ENCODE measurements at places on chromosomes 7 and 10.

DNA sequence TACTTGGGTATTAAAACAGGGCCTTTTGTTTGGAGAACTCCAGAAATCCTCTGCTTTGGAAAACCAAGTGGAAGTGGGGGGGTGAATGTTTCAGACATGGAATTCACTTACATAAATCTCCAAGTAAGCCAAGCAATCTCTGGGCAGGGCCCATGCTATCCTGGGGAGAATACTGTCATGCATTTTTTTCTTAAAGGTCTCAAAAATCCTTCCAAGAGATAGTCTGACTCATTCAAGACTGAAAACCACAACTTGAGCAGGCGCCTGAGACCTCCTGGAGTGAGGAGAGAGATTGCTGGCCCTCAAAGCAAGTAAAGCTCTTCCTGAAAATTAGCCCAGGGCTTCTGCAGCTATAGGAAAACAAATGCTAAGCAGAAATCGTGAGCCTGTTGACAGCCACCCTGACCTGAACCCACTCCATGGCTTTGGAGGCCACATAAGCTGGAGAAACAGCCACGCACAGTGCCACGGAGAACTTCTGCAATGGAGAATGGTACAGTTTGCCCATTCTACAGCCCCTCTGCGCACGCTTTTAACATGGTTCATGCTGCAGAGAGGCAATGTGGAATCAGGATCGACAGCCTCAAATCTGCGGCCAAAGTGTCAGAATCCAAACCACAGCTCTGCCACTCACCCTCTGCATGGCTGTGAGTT, 203.1 kb upstream of the AUTS2 start:
- no peaks in the 10 kb centered on the region for H3K27me3 ChIP-seq
- H3K27ac ChIP-seq = no peak overlapping the region
- no peaks in the 10 kb centered on the region for H3K36me3 ChIP-seq

- H3K27me3 ChIP-seq = peaks cover 7% of the 10 kb centered on the region
- H3K27ac ChIP-seq = no peak overlapping the region
- H3K36me3 ChIP-seq = no peaks in the 10 kb centered on the region
- H3K4me3 ChIP-seq = no peak overlapping the region
Observed at GRCh38 chr10:22258471-22258870, 40.7 kb upstream of the EBLN1 start.

- H3K4me3 ChIP-seq = no peak overlapping the region
- peak; percentile 43 for DNase-seq
- H3K36me3 ChIP-seq = no peaks in the 10 kb centered on the region
- H3K27ac ChIP-seq = no peak overlapping the region
Observed at GRCh38 chr7:3154881-3155494, 111.3 kb upstream of the CARD11 start.

- no peaks in the 10 kb centered on the region for H3K27me3 ChIP-seq
- no peak overlapping the region for H3K27ac ChIP-seq
- no peak overlapping the region for H3K4me3 ChIP-seq
- H3K36me3 ChIP-seq = no peaks in the 10 kb centered on the region
Observed at GRCh38 chr7:116843378-116843777, 19.0 kb upstream of the CAPZA2 start.

- H3K36me3 ChIP-seq = no peaks in the 10 kb centered on the region
- no peak for DNase-seq
- H3K4me3 ChIP-seq = no peak overlapping the region
- no peak overlapping the region for H3K27ac ChIP-seq
Observed at GRCh38 chr7:84264396-84264795, 69.8 kb upstream of the SEMA3A start.

- H3K27ac ChIP-seq = no peak overlapping the region
- no peak for DNase-seq
- no peak overlapping the region for H3K4me3 ChIP-seq
- no peaks in the 10 kb centered on the region for H3K27me3 ChIP-seq
- no peaks in the 10 kb centered on the region for H3K4me1 ChIP-seq
Observed at GRCh38 chr7:139620676-139621344, 97.3 kb downstream of the CLEC2L start.

GRCh38 chr10:64515970-64516699, 994.9 kb downstream of the REEP3 start:
- H3K27me3 ChIP-seq = no peaks in the 10 kb centered on the region
- H3K4me1 ChIP-seq = no peaks in the 10 kb centered on the region
- no peak overlapping the region for H3K4me3 ChIP-seq

GRCh38 chr10:114357515-114357996, 46.7 kb downstream of the AFAP1L2 start:
- H3K27ac ChIP-seq = no peak overlapping the region
- peaks cover 10% of the 10 kb centered on the region for H3K4me1 ChIP-seq
- H3K27me3 ChIP-seq = no peaks in the 10 kb centered on the region
- no peak for DNase-seq
- no peak overlapping the region for H3K4me3 ChIP-seq

DNA sequence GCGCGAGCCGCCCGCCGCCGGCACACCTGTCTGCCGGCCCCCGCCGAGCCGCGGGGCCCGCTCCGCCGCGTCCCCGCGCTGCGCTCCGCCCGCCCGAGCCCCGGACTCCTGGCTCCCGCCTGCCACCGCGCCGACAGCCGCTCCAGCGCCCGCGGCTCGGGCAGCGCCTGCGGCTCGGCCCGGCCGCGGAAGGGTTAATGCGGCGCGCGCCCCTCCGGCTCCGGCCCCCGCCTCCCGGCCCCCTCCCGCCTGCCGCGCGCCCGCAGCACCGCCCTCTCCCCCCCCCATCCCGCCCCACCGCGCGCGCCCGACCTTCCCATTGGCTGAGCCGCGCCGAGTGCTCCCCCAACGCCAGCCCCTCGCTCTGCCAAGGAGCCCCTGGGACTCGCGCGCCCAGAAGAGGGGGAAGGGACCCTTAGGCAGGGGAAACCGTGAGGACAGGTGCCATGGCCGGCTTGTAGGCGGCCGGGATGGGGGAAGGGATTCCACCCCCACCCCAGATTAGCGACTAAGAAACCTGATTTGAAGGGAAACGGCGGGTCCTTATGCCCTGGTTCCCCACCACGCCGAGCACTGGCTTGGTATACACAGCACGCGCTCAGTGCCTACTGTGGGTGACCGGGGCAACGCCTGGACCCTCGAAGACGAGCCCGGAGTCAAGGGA, at the start of gene KCNH2:
KCNH2 (minus strand) TSS at position 196 of the 664 bp plus-strand sequence. CDS start 408 bp downstream, outside the sequence.
- no peaks in the 10 kb centered on the region for H3K36me3 ChIP-seq
- peak within 1 kb of the TSS; percentile 29 for H3K4me3 ChIP-seq
- no peak within 1 kb of the TSS for H3K27ac ChIP-seq
- H3K4me1 ChIP-seq = no peaks in the 10 kb centered on the region
- DNase-seq = no peak

DNA sequence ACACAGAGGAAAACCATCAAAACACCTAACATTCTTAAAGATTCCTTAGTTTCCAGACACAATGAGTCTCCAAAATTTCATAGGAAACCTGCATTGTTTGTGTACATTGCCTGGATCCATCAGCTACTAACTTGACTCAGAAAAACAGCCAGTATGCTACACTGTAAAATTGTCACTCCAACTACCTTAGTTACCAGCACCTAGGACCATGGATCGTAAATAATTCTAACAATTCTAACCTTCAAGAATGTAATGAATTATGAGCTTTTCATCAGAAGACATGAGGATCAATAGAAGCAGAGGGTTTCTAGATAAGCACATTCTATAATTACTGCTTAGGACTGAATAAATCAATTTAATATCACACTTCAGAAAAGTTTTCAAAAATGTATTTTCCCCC, 851.5 kb downstream of the SORCS1 start:
- no peak overlapping the region for H3K27ac ChIP-seq
- DNase-seq = no peak
- no peaks in the 10 kb centered on the region for H3K36me3 ChIP-seq
- H3K27me3 ChIP-seq = no peaks in the 10 kb centered on the region
- no peak overlapping the region for H3K4me3 ChIP-seq

DNA sequence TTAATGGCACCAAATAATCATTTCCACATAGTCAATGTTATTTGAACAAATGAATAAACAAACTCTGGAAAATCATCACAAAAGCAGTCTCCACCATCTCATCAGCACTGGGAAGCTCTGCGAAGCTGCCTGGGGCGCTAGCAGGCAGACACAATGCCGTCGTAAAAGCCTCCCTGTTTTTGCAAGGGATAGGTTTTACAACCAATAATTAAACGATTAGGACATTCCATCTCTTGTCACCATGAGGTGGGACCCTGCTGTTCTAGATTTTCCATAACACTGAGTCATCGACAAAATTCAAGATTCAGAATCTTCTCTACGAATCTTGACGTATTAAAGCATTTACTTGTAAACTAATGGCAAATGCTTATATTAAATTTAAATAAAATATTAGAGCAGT, 172.8 kb upstream of the AKR1E2 start:
- DNase-seq = no peak
- no peaks in the 10 kb centered on the region for H3K36me3 ChIP-seq
- H3K27ac ChIP-seq = no peak overlapping the region
- H3K4me3 ChIP-seq = no peak overlapping the region
- H3K27me3 ChIP-seq = peaks cover 11% of the 10 kb centered on the region

- H3K36me3 ChIP-seq = no peaks in the 10 kb centered on the region
- peak overlapping the region; percentile 79 for H3K4me3 ChIP-seq
- DNase-seq = peak; percentile 60
- H3K4me1 ChIP-seq = peaks cover 41% of the 10 kb centered on the region
- H3K27ac ChIP-seq = peak overlapping the region; percentile 93
Observed at GRCh38 chr10:79070081-79070605, 1.4 kb downstream of the ZMIZ1 start.

DNA sequence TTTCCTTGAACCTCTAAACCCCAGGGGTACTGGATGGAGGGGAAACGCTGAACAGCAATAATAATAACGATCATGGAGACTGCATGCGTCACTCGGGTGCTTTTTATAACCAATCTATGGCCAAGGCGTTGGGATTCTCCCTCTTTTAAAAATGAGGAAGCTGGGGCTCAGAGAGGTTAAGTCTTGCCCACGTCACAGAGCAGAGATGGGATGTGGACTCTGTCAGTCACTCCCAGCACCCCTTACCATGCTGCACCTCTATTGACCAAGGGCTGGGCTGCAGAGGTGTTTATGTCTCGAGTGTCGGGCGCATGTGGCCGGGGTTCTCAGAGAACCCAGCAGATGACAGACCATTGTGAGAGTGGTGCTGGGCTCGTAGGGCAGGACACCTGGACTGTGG, 129.9 kb downstream of the CDH23 start:
- no peaks in the 10 kb centered on the region for H3K4me1 ChIP-seq
- no peaks in the 10 kb centered on the region for H3K27me3 ChIP-seq
- no peak overlapping the region for H3K4me3 ChIP-seq
- H3K36me3 ChIP-seq = no peaks in the 10 kb centered on the region
- no peak for DNase-seq
- no peak overlapping the region for H3K27ac ChIP-seq

- peak; percentile 63 for DNase-seq
- H3K4me3 ChIP-seq = peak overlapping the region; percentile 60
- no peak overlapping the region for H3K27ac ChIP-seq
- H3K36me3 ChIP-seq = no peaks in the 10 kb centered on the region
Observed at GRCh38 chr10:70053841-70054288, 1.2 kb downstream of the MACROH2A2 start.

- H3K36me3 ChIP-seq = peaks cover 61% of the 10 kb centered on the region
- no peak overlapping the region for H3K27ac ChIP-seq
- no peaks in the 10 kb centered on the region for H3K4me1 ChIP-seq
- H3K4me3 ChIP-seq = no peak overlapping the region
- H3K27me3 ChIP-seq = no peaks in the 10 kb centered on the region
Observed at GRCh38 chr7:5216931-5217330, 26.9 kb downstream of the WIPI2 start.

DNA sequence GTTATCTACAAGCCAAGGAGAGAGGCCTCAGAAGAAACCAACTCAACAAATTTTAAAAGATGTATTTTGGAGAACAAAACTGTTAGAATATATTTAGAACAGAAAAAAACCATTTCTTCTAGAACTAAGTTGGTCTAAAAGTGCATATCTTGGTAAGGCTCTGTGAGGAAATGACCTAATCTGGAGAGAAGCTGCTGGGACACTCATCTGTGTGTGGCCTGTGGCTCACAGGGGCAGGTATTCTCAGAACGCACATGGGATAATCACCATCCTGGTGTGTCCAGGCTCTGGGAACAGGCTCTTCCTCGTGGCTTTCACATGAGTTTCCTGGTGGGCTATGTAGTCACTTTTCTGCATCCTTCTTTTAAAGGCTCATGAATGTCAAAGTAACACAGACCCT, 38.1 kb upstream of the PRSS1 start:
- H3K27ac ChIP-seq = peak overlapping the region; percentile 41
- no peaks in the 10 kb centered on the region for H3K36me3 ChIP-seq
- H3K4me3 ChIP-seq = peak overlapping the region; percentile 10
- H3K27me3 ChIP-seq = no peaks in the 10 kb centered on the region
- no peak for DNase-seq

DNA sequence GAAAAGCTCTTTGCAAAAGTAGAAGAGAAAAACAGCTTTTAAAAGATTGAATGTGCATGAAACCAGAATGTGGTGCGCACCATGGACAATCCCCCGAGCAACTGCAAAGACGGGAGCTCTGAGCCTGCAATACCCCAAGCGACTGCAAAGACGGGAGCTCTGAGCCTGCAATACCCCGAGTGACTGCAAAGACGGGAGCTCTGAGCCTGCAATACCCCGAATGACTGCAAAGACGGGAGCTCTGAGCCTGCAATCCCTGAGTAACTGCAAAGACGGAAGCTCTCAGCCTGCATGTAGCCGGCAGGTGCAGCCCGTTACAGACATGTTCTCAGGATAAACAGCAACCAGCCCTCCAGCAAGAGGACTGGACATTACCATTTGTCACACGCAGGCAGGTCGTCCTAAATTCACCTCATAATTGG, 6.2 kb downstream of the ZNF775 start:
- no peak overlapping the region for H3K4me3 ChIP-seq
- H3K36me3 ChIP-seq = no peaks in the 10 kb centered on the region

DNA sequence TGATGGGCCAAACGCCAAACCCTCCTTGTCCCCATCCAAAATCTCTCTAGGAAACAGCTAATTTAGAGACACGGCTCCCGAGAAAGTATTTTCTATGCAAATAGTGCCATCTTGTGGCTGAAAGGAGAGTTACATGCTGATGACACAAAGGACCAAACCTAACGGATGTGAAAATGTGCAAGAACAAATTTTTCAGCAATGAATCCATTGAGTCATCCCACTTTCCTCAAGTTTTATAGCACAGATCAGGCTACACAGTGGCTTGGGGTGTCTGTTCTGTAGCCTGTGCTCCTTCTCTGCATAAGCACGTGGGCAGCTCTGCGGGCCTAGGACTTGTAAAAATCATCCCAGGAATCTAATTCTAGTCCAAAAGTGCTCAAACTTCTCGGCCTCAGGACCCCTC, 154.8 kb upstream of the PRR15 start:
- H3K4me3 ChIP-seq = no peak overlapping the region
- H3K27ac ChIP-seq = no peak overlapping the region
- H3K4me1 ChIP-seq = no peaks in the 10 kb centered on the region
- H3K27me3 ChIP-seq = no peaks in the 10 kb centered on the region
- no peaks in the 10 kb centered on the region for H3K36me3 ChIP-seq

GRCh38 chr10:96374985-96375830, 16.4 kb upstream of the OPALIN start:
- H3K36me3 ChIP-seq = no peaks in the 10 kb centered on the region
- DNase-seq = peak; percentile 79
- no peaks in the 10 kb centered on the region for H3K4me1 ChIP-seq
- no peaks in the 10 kb centered on the region for H3K27me3 ChIP-seq
- peak overlapping the region; percentile 53 for H3K4me3 ChIP-seq

- no peaks in the 10 kb centered on the region for H3K27me3 ChIP-seq
- no peak for DNase-seq
- H3K4me3 ChIP-seq = no peak overlapping the region
Observed at GRCh38 chr10:3708852-3709251, 76.2 kb downstream of the KLF6 start.
